ENCODE measurements at places on chromosomes 5 and 9.
A peak's percentile ranks its signal among the peaks of the same experiment; 100 is the strongest.

- no peak for DNase-seq
These were observed 36.1 kb downstream of the PRRX2 start for GRCh38 chr9:129701549-129701948.

DNA sequence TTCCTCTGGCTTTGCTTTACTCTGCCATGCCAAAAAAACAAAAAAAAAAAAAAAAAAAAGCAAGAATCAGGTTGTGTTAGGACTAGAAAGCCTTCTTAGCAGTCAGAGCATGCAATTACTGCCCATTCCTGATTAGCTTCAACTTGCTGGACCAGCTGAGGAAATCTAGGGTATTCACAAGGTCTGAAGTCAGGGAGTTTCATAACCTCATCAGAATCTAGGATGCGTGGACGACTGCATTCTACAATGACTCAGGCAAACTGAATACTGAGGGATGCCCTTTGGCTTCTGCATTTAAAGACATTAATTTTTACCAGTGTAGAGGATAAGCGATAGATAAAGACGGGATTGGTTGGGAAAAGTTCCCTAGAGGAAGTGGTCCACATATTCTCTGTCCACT lies 39.2 kb upstream of the SHOC1 start:
- DNase-seq = no peak

GRCh38 chr5:150190987-150191386 lies 1.1 kb downstream of the SLC6A7 start:
- no peak for DNase-seq

DNA sequence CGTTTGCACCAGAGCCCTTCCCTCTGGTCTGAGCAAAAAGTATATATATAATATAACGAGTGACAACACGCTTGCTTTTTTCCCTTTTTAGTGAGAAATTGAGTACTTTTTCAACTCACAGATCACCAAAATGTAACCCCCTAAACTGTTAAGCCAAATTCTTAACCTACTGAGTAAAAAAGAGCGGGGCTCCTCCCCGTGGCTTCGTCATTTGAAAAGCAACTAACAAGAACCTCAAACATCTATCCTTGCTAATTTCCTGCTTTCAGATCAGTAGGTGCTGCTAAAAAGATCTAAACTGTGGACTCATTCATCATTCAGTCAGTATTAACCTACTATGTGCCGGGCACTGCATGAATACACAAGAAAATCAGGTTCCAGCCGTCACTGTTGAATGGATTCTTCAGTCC lies 1.0 kb upstream of the PTBP3 start:
- DNase-seq = peak; percentile 88

- DNase-seq = no peak
These were observed 24.6 kb downstream of the PSAT1 start for GRCh38 chr9:78321505-78321904.

GRCh38 chr9:78029551-78030295 lies 1.9 kb downstream of the GNAQ start:
- DNase-seq = peak; percentile 30

- DNase-seq = no peak
These were observed 33.5 kb downstream of the SRD5A1 start for GRCh38 chr5:6666762-6667161.

DNA sequence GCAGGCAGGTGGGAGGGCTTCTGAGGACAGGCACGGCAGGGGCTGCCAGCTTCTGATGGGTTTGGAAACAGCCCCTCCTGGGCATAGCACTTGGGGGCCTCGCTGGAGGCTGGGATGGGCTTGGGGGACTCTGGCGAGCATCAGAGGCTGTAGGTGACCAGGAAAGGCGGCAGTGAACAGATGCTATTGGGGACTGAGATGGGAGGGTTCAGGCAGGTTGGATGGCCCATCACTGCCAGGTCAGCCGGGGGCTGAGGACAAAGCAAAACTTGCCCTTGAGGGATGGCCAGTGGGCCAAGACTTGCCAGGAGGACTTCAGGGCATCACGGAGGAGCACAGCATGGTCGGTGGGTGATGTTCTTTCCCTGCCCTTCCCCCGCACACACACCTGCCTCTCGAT lies 6.7 kb downstream of the AIF1L start:
- no peak for DNase-seq

DNA sequence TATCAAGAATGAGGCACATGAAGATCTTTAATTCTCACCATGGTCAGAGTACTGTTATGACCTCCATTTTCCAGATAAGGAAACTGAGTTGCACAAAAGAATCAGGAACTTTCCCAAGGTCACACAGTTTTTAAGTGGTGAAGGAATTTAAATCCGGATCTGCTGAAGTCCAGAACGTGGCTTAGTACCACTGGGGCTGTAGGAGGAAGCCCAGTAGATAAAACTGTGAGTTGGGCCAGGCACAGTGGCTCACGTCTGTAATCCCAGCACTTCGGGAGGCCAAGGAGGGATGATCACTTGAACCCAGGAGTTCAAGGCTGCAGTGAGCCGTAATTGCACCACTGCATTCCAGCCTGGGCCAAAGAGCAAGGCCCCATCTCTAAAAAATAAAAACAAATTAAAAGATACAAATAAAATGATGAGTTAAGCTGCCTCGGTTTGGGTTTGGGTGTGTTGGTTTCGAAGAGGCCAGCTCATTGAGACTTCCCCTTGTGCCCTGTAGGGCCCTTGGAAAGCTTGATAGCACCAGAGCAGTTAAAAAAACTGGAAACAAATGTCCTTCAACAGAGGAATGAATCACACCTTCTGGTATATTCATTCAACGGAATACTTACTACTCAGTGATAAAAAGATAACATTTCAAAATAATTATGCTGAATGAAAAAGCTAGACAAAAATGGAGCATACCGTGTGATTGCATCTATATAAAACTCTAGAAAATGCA lies 20.1 kb downstream of the ATOX1 start:
- DNase-seq = no peak

GRCh38 chr5:124912638-124913328 lies 166.3 kb upstream of the ZNF608 start:
- no peak for DNase-seq

GRCh38 chr5:122730456-122730855 lies 44.4 kb upstream of the SNX2 start:
- DNase-seq = no peak

DNA sequence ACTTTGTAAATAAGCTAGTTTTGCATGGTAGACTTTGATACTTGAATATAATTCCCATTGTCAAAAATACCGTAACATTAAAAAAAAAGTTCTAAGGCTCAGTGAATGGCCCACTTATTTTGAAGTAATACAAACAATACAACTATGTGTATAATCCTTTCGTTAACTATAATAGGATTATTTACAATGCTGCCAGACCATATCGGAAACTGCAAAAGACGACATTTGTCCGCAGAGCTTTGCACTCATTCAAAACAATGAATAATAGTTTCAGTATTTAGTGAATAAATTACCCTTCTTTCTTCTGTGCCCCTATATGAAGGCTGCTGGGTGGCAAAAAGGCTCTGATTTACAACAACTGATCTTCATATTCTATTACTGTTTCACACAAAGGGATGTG lies 121.8 kb downstream of the DROSHA start:
- no peak for DNase-seq

- no peak for DNase-seq
These were observed 854.3 kb upstream of the DMAC1 start for GRCh38 chr9:8653855-8654254.

DNA sequence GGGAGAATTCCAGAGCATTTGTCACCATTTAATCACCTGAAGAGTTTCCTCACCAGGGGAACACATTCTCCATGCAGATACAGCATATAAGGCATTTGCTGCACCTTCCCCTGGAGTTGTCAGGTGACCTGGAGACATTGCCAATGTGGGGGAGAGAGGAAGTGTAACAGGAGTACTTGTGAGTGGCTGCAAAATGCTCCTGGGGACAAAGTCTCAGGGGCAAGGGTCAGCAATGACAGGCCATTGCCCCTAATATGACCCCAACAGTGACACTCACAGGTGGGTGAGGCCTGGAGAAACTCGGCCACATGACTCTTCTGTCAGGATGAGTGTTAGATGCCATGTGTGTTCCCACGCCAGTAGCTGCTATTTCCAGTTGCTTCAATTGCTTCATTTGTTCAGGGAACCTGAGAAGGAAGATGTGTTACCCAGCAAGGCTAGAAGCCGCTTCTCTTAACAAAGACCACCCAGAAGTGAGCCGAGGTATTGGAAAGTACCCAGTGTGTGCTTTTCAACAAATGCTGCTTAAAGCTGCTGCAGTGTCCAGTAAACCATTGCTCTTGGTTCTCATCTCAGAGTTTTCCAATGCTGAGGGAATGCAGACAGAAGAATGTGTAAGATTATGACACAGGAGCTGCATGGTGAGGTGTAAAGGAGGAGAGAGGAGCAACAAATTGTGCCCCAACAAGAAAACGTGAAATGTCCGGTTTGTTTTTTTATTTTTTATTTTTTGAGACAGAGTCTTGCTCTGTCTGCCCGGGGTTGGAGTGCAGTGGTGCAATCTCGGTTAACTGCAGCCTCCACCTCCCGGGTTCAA lies 128.2 kb upstream of the SLC44A1 start:
- no peak for DNase-seq

DNA sequence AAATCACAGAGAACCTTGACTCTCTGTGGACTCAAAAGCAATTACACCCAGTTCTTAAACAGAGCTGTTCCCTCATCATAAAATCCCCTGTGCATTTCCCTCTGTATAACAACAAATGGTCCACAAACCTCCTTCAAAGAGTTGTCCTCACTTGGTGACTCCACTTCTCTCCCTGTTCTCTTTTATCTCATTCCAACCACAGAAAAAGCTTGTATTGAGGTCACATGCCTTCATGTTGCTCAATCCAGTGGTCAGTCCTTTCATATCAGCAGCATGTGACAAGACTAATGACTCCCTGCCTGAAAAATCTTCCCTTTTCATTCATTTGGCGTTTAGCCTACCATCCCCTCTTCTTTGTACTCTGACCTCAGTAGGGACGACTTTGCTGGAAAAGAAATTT lies 158.0 kb downstream of the DEPDC1B start:
- DNase-seq = no peak

DNA sequence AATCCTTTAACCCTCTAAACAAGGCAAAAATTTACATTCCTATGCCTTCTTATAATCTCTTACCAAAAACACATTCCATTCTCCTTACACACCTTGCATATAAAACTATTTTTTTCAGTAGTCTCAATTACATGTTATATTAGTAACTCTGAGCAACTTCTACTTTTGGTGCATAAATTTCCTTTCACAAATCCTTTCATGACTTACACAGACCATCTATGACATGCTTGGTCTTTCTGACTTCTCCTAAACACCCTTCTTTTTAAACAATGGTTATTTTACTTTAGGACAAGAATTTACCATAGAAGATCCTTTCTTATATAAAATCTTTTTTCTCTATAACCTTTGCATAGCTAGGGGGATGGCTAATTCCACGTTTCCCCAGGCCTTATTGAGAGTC lies 208.0 kb upstream of the ARRDC3 start:
- peak; percentile 22 for DNase-seq

GRCh38 chr5:13354611-13355010 lies 589.9 kb downstream of the DNAH5 start:
- no peak for DNase-seq

DNA sequence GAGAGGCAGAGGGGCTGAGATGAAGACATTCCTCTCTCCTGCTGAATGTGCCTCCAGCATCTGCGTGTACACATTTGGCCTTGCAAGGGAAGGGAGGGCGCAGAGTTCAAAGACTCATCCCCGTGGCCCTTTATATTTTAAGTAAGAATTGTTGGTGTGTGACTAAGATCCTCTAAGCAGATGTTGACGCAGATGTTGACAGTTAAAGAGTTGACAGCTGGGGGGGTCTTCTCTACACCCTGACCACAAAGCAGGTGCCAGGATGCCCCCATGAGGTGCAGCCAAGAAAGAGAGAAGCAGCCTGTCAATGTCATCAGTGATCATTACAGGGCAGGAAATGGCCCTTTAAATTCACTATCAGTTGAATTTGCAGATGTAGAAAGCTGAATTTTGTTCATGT lies 262.9 kb downstream of the IRX1 start:
- DNase-seq = no peak

DNA sequence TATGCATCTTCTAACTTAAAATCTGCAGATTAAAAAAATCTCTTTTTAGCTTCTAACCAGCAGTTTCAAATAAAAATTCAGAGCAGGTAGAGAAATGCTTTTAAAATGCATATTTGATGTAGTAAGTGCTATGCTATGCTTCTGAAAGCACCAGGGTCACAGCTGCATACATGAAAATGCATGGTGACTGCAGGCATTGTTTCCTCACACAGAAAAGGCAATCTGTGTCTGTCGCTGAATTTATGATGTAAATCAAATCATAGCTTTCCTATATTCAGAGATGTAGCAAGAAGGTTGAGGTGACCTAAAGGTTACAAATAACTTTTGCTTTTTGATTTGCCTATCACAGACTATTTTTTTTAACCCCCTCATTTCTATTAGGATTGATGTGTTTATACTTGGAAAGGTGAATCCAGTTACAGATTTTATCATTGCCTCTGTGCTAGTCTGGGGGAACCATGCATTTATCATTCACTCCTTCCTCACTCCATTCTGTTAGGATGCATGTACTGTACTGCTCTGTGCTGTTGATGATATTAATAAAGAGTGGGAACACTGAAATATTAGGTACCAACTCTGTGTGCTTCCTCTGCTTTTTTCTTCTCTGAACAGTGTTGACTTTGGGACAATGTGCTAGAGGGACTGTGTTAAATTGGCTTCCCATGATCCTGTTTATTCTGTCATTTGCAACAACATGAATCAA lies 65.6 kb downstream of the FOCAD start:
- DNase-seq = no peak

Measured in RKO (cell line).